Stimulated activated CD4-positive, alpha-beta T cell treated with anti-CD3 and anti-CD28 coated beads, Interleukin-15, amount 100 ng/mL, for 1 hour (primary cell): ENCODE measurements at places on chromosomes 13 and 19.

- DNase-seq, result no peak
These were observed 785 bp downstream of the NHLRC3 start for GRCh38 chr13:39039041-39039440.

DNA sequence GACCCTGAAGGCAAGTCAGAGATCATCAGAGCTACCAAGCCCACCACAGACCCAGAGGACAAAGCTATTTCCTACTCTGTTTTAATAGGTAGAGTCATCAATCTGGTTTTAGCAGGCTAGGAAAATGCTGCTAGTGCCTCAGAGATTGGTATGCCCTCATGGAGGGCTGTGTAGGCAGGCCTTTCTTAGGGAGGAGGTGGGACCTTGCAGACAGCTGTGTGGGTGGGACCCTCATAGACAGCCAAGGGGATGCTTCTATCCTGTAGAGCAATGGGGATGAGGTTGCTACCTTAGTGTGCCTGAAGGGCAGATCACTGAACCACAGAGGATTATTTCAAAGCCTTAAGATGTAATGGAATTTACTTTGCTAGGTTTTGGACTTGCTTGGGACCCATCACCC, 534.9 kb upstream of the KLF12 start:
- DNase-seq, result no peak

DNA sequence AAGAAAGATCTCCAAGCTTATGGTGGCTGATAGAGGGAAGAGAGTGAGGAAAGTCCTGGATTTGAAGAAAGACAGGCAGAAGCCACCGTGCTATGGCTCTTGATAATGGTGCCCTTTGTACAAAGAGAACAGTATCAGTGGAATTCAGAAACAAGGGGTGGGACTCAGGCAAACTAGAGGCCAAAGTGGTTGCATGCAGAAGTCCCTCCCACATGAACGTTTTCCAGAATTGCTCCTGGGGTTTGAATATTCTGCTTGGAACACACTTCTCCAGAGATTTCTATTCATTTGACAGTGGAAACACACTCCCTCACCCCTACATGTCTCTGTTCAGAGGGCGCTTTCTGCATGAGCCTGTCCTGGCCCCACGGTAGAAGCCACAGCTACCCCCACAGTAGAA, 10.1 kb upstream of the MBNL2 start:
- DNase-seq, result no peak

GRCh38 chr13:68806125-68806524, 1301.5 kb upstream of the ATXN8OS start:
- no peak for DNase-seq

DNA sequence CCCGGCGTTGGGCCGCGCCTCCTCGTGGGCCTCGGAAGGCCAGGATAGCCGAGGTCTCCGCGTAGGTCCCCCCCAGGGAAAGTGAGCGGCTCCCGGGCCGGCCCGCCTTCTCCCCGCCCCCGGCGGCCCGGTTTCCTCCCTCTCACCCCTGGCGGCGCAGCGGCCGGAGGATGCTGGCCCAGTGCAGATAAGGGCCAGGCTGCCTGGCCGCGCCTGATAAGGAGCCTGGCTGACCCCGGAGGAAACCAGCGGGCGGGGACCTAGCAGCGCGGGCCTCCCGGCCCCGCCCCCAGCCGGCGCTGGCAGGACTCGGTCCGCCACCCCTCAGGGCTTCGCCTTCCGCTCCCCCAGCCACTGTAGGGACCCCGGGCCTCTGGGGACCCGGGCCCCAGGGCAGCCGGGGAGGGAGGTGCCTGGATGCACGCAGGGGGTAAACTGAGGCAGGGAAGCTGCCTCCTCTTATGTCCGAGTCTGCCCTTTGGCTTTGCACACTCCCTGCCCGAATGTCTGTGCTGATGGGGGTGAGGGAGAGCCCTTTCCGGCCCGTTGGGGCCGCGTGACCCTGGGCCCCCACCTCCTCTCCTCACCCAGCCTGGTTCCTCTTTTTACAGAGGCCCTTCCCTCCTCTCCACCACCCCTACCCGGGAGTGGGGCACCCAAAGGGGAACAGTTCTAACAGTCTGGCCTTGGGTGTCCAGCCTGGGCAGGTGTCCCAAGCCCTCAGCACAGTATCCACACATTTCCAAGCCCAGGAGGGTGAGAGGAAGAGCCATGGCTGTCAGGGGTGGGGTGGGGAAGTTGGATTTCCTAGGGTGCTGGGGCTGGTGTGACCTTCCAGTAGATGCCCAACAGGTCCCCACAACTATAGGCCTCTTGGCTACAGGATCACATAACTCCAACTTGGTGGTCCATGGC, at the start of gene LYL1:
Gene LYL1, minus strand, starts transcription at position 193 of the 915 bp plus-strand sequence. CDS start 1,687 bp downstream, outside the sequence.
- no peak for DNase-seq

DNA sequence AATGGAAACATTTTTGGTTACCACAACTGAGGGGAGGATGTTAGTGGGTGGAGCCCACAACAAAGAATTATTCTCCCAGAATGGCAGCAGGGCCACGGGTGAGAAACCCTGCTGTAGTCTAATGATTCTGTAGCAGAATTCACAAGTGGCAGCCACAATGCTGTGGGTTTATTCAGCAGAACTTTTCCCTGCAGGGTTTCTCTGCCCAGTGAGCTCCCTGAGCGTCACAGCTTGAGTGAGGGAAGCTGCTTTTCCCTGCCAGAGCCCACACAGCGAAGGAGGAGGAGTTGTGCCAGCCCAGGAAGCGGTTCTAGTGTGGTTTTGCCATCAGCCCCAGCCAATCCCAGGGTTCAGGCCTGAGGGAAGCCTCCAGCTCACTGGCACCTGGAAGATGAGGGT, 4.4 kb downstream of the ATP12A start:
- DNase-seq, result no peak

- DNase-seq, result no peak
These were observed 303.4 kb downstream of the GPC6 start for GRCh38 chr13:93529961-93530360.

GRCh38 chr13:74444161-74444571, 310.0 kb upstream of the KLF12 start:
- no peak for DNase-seq

DNA sequence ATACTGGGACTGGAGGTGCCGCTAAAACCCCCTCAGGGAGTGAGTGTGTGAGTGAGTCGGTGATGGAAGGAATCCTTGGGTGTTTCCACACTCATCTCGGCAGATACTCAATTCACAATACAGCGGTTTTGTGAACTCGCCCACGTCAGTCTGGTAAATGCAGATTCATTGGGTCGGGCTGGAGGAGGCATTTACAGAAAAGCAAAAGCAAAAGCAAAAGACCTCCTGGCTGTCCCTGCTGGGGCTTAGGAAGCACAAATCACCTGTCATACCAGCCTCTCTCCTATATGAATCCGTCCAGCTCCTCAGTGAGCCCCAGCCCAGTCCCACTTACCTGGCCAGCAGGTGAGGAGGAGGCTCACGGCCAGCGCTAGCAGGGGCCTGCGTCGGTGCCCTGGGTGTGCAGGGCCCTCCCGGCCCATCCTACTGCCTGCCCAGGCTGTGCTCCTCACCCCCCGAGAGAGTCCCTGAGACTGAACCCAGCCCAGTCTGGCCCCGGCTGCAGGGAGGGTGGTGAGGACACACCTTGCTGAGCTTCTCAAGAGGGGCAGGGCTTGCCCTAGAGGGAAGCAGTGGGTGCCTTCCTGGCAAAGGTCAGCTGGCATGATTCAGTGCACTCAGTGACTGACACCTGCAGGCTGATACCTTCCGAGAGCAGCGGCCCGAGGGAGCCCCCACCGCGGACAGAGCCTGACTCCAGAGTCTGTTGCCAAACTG, at the start of gene MUC16:
Gene MUC16, minus strand, starts transcription at position 475 of the 717 bp plus-strand sequence.
- DNase-seq, result no peak

DNA sequence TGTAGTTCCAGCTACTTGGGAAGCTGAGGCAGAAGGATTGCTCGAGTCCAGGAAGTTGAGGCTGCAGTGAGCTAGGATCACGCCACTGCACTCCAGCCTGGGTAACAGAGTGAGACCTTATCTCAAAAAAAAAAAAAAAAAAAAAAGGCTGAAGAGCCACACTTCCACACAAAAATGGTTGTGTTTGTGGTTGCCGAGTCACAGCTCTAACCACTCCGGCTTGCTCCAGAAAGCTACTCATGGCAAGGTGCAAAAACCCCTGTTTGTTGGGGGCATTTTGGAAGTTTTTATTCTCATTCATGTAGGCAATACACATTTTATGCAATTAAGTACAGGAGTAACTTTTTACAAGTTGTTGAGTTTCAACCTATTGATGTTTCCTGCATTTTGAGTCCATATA, 93.5 kb downstream of the INSR start:
- DNase-seq, result no peak

- no peak for DNase-seq
These were observed 1080.6 kb downstream of the PCDH17 start for GRCh38 chr13:58712191-58712590.

- DNase-seq, result no peak
These were observed 650 bp downstream of the DDA1 start for GRCh38 chr19:17309965-17310461.

GRCh38 chr13:111789420-111789819, 277.5 kb upstream of the SOX1 start:
- no peak for DNase-seq

DNA sequence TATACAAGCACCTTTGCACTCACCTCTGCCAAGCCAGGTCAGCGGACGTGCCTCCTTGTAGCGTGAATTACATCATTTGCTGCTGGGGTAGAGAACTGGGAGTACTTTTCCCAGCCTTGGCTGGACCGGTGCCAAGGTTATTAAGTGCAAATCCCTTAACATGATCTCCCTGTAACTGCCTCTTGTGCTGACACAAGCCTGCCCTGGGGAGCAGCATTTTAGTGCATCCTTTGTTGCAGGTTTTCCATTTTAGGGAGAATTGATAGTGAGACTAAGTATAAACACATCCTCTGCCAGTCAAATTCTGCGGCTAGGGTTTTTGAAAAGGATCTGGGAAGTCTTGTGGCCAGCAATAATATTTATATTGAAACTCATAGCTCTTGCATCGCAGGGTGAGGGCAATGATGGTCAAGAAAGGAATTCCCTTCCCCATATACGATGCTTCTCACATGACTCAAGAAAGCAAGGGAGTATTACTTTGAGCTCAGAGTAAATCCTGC, 32.7 kb upstream of the DCLK1 start:
- DNase-seq, result no peak

DNA sequence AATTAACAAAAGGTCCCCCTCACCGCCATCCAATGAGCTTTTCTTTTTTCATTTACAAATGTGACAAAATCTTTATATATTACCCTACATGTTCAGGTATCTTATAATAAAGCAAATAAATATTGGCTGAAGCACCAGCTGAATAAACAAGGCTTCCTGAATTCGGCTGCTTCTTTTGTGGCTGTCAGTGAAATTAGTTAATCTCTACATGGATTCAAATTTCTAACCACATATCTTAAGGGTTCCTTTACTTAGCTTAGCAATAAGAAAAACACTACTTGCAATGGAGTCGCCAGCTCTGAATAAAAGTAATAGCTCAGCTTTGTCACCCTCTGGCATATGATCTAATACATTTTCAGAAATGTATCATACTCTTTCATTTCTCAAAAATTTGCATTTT, 104.3 kb downstream of the CCNA1 start:
- DNase-seq, result no peak

- DNase-seq, result no peak
These were observed 1608.8 kb downstream of the OLFM4 start for GRCh38 chr13:54637366-54637765.

DNA sequence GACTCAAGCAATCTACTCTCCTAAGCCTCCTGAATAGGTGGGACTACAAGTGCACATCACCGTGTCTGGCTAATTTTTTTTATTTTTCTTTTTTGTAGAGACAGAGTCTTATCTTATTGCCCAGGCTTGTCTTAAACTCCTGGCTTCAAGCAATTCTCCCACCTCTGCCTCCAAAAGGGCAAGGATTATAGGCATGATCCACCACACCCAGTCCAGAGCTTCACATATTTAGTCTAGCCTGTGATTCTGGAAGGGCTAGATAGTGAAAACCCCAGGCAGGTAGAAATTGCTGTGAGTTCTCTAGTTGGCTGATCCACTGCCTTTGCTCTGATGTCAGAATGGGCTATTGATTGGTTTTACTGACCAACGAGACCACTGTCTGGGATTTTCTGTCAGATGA, 854.6 kb upstream of the MIR17HG start:
- no peak for DNase-seq

GRCh38 chr13:88085036-88085435, 413.9 kb downstream of the SLITRK5 start:
- DNase-seq, result no peak

- no peak for DNase-seq
These were observed 170.6 kb downstream of the KCTD12 start for GRCh38 chr13:76715621-76716020.

DNA sequence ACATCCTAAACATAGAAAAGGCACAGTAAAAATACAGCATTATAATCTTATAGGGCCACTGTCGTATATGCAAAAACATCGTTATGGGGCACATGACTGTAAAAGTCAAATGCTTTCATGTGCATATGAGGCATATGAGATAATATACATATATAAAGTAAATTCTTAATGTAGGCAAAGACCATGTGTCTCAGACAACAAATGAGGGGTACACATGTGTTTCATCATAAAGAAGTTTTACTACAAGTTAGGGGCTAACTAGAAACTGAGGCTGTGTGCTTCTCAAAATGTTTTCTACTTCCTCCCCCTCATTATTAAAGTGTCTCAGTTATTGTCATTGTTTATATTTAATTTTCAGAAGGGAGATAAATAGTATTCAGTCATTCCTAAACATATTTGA, 309.6 kb downstream of the SHISA2 start:
- DNase-seq, result no peak

GRCh38 chr19:51799774-51800472, 5.0 kb downstream of the FPR3 start:
- no peak for DNase-seq

GRCh38 chr19:47723581-47723940, 10.3 kb downstream of the EHD2 start:
- DNase-seq, result no peak

DNA sequence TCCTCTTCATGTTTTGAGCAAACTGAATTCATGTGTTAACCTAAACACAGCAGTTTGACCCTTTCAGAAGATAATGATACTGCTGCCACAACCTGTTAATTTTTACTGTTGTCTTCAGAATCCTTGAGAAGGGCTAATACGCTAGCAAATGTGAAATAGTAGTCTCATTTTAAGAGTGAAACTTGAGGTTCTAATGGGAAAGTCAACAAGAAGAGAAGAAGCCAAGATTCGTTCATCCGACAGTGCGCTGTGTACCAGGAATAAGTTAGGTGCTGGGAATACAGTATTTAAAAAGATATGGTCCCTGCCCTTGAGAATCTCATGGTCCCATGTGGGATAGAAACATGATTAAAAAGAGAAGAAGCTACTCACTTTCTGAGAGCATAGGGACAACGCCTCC, 134.4 kb downstream of the KL start:
- no peak for DNase-seq

- DNase-seq, result no peak
These were observed 299.8 kb downstream of the TSHZ3 start for GRCh38 chr19:31049431-31049830.

DNA sequence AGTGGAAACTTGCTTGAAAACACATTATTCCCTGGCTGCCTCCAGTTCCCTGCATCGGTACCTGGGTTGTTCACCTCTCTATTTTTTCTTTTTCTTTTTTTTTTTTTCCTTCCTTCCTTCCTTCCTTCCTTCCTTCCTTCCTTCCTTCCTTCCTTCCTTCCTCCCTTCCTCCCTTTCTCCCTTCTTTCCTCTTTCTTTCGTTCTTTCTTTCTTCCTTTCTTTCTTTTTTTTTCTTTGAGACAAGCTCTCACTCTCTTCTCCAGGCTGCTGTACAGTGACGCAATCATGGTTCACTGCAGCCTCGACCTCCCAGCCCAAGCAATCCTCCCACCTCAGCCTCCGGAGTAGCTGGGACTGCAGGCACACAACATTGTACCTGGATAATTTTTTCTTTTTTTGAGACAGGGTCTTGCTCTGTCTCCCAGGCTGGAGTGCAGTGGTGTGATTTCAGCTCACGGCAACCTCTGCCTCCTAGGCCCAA, 3.4 kb upstream of the RASAL3 start:
- no peak for DNase-seq
